Large intestine (tissue), 12 donors: ENCODE measurements at places on chromosomes 13 and 19.

DNA sequence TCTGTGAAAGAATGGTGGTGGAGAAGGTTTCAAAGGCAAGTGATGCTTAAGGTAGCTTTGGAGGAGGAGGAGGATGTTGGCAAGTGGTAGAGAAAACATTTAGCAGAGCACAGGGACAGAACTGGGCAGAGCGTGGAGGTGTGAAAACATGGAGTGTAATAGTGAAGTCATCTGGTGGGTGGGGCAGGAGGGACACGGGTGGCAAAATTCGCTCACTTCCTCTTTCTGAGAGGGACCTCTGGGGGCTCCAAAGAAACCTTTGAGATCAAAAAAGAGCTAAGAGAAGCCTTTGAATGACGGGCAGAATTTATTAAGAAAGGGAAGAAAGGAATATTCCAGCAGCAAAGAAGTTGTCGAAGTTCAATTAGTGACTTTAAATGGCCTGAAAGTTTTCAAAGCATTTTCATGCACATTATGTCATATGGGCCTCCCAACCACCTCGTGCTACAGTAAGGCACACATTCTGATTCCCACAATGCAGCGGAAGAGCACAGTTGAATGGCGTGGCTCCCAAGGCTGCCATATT lies 82.8 kb downstream of the STARD13 start:
- DNase-seq: no peak

- no peak for DNase-seq
Measured at GRCh38 chr19:11291415-11291814, 4.5 kb upstream of the TSPAN16 start.

DNA sequence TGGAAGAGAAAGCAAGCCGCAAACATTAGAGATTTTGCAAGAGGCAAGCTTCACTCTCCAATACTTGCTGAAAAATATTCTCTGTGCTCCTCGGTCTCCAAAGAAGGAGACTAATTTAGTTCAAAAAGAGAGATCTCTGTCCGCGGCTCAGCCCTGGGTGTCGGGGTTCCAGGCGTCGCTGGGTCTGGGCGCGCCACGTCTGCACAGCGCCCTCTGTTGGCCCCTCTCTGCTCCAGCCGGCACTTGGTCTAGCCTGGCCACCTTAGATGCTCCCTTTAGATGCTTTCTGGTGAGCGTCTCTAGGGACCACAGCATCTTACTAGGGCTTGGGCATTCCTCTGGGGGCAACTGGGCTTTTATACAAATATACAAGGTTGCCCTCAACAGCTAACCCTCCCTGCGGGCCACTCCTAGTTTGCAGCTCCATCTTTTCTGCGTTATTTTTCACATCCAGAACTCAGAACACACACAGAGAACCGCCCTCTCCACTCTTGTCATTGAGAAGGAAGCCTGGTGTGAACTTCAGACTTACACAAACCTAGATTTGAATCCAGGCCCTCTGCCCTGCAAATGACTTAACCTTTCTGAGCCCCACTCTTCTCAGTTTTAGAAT lies 78.3 kb downstream of the CYSLTR2 start:
- peak; percentile 37 for DNase-seq

DNA sequence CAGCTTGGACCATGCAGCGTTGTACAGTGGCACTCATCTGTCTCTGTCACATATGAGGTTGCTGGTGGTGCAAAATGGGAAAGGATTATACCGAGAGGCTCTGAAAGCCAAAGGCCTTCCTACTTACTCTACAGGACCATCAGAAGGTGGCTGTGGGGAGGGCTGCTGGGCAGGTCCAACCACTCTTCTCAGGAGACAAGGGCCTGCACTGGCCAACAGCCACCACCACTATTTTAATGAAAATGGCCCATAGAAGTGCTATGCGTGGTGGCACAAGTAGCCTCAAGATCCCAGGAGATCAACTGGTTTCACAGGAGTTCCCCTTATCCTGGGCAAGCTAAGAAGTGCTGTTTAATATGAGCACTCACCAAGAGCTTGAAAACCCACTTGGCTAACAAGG lies 52.3 kb downstream of the MRPL57 start:
- DNase-seq: no peak

DNA sequence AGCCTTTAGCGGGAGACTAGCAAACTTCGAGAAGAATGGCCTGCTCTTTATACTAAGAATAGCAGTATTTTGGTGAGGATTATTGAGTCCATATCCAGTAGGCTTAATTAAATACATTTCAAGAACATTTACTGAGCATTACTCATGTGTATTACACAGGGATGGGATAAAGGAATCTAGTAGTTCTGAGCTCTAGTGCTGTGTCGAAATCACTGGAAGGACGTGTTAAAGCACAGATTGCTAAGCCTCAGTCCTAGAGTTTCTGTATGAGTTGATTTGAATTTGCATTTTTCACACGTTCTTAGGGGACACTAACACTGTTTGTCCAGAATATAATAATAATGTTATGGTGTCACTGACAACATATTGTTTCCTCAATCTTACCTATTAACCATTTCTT lies 9.0 kb downstream of the ZNF302 start:
- DNase-seq: no peak

- DNase-seq: no peak
Measured at GRCh38 chr13:43235028-43235427, 211.6 kb downstream of the DNAJC15 start.

DNA sequence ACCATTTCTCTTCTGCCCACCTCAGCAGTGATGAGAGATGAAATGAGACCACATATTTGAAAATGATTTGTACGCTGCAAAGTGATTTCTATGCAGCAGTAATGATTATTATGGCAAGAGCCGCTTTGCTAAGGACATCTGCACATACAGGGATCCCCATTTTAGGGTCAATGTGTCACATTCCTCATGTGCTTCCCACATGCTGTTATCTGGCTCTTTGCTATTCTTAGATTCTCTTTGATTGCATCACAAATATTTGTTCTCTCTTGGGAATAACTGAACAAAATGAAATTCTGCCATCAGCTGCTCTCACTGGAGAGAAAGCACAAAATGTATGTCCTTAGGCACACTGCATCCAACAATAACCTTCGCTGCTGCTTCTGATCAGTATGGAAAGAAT lies 209.5 kb upstream of the IPO5 start:
- no peak for DNase-seq

GRCh38 chr13:38463048-38463447 lies 113.4 kb downstream of the UFM1 start:
- no peak for DNase-seq

GRCh38 chr19:4984438-4984990 lies 15.6 kb downstream of the KDM4B start:
- DNase-seq: no peak

- DNase-seq: no peak
Measured at GRCh38 chr19:51185069-51185867, 39.6 kb upstream of the CD33 start.

DNA sequence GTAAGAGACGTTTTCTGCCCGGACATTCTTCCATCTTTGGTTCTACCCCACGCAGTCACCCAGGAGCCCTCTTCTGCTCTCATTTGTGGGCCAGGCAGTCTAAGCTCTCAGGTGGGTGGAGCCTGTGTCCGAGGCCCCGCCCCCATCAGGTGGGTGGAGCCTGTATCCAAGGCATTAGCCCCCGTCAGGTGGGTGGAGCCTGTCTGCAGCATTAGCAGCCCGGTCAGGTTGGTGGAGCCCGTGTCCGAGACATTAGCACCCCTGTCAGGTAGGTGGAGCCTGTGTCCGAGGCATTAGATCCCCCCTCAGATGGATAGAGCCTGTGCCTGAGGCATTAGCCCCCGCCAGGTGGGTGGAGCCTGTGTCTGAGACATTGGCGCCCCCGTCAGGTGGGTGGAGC lies 45.5 kb upstream of the C13orf46 start:
- DNase-seq: no peak

- no peak for DNase-seq
Measured at GRCh38 chr19:31444931-31445330, 95.7 kb upstream of the TSHZ3 start.

GRCh38 chr13:33932769-33933406 lies 114.9 kb downstream of the RFC3 start:
- no peak for DNase-seq

- no peak for DNase-seq
Measured at GRCh38 chr19:6674868-6675305, 4.9 kb upstream of the TNFSF14 start.

- no peak for DNase-seq
Measured at GRCh38 chr13:51524829-51525566, 59.3 kb upstream of the WDFY2 start.

DNA sequence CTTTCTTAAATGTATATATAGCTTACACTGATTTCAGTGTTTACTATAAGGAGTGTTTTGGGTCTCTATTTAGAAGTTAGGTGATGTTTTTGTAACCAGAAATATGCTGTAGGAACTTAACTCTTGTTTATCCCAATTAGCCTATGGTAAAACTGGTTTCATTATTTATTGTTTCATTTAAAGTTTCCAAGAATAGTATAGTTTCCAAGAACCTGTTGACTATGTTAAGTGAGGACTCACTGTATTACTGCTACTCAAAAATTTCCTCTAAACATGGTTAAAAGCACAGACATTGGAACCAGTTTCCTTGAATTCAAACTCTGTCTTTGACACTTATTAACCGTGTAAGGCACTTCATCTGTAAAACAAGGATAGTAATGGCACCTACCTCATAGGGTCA lies 187.4 kb downstream of the RGCC start:
- DNase-seq: no peak

GRCh38 chr19:53596056-53596455 lies 35.7 kb upstream of the DPRX start:
- no peak for DNase-seq

DNA sequence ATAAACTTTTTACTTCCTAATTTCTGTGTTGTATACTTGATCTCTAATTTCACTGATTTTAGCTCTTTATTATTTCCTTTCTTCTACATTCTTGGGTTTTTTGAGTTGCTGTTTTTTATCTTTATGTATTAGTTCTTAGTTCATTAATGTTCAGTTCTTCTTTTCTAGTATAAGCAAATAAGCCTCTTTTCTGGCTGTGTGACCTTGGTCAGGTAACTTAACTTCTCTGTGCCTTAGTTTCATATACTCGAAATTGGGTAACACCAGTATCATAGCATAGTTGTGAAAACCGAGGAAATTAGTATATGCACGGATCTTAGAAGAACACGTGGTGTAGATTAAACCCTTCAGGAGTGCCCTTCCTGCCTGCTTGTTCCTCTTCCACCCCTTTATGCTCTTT lies 130.2 kb upstream of the C1QTNF9B start:
- no peak for DNase-seq
